Smooth muscle cell of trachea (primary cell): ENCODE measurements at places on chromosomes 5 and 9. TPM values are rescaled to one million over a fixed set of nuclear protein-coding genes. Genes with fewer than 3 reads are reported as not detected.

The TLR4 gene
- 1.9 and 6.0 TPM in 2 replicates for total RNA-seq

The PCDHA1 gene
- under 0.01 TPM in 1 of 2 replicates, not detected in the other for total RNA-seq

The PDE6A gene
- not detected in 2 replicates for total RNA-seq

The CKMT2 gene
- 3.5 and 11.2 TPM in 2 replicates for total RNA-seq

The CARD9 gene
- 0.87 and 1.3 TPM in 2 replicates for total RNA-seq

The FAXDC2 gene
- 11.2 and 14.9 TPM in 2 replicates for total RNA-seq

The PCDH12 gene
- 0.15 and 0.17 TPM in 2 replicates for total RNA-seq

The LCN12 gene
- not detected in 2 replicates for total RNA-seq

The TAL2 gene
- total RNA-seq = 0.29 TPM in 1 of 2 replicates, not detected in the other

The CD14 gene
- 0.44 and 0.50 TPM in 2 replicates for total RNA-seq

The BSPRY gene
- total RNA-seq = not detected in 2 replicates

The RASGRF2 gene
- total RNA-seq = 7.7 and 9.1 TPM in 2 replicates

The FUT7 gene
- total RNA-seq = not detected in 2 replicates

The TRAF1 gene
- 1.3 and 3.8 TPM in 2 replicates for total RNA-seq

The GFI1B gene
- total RNA-seq = 0.17 TPM in 1 of 2 replicates, not detected in the other

The ACOT12 gene
- total RNA-seq = 1.6 and 2.2 TPM in 2 replicates
